ENCODE measurements at places on chromosomes 3 and 15.

GRCh38 chr3:129576514-129577352 lies 29.7 kb downstream of the PLXND1 start:
- DNase-seq, result peak; percentile 47

GRCh38 chr15:79736435-79737000 lies 160.3 kb downstream of the MTHFS start:
- DNase-seq, result no peak

DNA sequence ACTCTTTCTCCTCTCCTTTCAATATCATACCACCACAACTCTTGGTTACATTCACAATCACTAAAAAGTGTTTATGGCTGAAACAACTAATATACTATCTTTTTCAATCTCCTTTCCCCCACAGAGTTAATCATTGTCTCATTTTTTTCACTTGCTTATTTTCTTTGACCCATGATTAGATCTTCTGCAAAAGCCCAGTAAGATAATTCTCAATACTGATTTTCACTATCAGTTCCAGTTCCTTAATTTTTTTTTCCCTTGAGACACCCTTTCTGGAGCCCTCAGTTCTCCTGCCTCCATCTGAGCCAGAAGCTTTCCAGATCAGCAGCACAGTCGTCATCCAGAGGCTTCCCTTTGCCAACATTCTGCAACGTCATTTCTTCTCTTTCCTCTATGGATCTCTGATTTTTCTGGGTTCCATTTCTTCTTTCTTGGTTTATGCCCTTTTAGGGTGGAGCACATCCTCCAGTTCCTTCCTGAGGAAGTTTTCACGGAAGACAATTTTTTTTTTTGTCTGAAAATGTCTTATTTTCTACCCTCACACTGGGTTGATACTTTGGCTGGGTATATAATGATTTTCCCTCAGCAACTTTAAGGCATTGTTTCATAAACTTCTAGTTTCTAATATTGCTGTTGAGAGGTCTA lies 88.7 kb upstream of the C15orf39 start:
- no peak for DNase-seq

DNA sequence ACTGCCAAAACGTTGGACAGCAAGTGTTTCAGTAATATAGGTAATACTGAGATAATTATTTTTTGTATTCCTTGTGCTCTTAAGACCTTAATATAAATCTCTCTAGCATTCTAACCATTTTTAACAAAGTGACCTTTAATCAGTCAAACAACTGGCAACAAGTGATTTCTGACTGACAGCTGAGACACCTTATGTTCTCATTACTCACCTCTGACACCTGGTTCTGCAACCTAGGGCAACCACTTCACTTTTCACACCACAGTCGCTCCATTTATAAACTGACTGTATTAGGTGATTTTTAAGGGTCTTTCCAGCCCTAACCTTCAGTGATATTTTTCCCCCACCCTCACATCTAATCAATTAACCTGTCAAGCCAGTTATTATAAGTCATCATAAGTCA lies 60.4 kb upstream of the C15orf61 start:
- DNase-seq, result no peak

DNA sequence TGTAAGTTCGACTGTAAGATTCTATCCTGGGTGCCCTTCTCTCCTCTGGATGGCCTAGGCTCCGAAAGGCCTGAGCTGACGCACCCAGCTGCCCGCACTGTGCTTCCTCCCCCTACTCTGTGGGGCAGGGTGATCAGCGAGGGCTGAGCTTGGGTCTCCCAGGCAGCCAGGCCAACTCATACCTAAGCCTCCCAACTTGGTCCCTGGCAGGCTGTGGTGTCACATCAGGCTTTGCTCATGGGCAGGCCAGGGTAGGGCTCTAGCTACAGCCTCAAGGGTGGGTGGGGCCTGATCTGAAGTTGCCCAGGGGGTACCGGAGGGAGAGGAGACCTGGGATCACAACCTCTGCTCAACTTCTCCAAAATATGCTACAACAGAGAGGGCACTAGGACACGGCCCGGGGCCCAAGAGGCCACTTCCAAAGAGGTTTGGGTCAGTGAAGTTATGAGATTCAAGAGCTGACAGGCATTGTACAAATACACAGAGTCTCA lies 123.1 kb downstream of the ADCY5 start:
- no peak for DNase-seq

- no peak for DNase-seq
Observed at GRCh38 chr3:127667119-127667681, 5.6 kb upstream of the ABTB1 start.

DNA sequence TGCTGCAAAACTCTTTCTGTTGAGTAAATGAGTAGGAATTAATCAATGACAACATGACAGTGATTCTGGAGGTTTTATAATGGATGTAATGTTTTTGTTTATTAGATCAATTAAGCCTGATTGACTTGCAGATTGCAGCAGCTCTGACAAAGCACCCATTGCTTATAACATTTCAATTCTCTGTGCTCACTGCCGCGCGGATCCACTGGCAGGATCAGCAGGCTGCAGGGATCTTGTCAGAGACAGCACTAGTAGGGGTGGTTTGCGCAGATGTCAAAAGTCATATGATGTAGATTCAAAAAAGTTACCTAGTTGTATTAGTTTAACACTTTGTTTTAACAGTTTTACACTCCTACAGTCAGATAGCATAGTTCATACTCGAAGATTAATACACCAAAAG lies 93.4 kb downstream of the MBNL1 start:
- DNase-seq, result no peak

DNA sequence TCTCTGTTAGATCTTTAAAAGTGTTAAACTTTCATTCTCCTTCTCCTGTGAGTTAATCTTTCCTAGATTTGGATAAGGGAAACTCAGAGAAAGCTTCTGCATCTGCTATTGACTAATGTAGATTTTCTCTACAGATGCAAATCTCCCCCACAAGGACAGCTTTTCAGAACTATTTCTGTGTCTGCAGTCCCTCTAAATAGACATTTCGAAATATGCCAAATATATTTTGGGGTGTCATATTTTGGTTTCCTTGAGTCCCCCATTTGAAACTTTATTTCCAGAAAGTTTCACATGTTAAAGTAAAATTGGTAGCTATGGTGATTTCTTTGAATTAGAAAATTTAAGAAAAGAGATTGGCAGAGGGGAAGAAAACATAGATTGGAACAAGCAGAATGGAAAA lies 852.3 kb upstream of the ALCAM start:
- DNase-seq, result no peak

DNA sequence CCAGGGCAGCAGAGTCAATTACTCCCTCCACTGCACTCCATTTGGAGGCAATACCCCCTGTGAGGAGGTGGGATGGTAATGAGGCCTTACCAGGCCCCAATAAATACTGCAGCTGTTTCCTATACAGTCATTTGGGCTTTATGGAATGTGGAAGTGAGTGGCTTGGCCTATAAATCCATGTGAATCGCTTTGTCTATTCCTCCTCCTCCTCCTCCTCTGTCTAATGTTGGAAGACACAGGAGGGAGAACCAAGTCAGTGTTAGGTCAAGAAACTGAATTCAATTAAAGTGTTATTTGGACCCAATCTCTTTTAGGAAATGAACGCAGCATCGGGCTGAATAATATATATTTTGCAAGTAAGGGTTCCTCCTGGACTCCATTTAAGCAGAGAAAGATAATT lies 17.3 kb upstream of the SRGAP3 start:
- DNase-seq, result no peak

DNA sequence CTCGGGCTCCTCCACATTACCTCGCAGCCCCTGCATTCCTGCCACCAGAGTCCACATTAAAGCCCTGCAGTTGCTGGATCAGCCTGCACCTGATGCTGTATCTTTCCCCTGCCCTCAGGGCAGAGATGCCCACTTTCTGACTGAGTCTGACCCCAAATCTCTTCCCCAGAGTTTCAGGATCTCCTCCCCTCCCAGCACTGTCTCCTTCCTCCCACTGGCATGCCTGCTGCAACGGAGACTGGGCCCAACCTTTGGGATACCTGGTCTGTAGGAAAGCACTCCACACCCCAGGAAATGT lies 20.6 kb upstream of the GP9 start:
- no peak for DNase-seq

- no peak for DNase-seq
Observed at GRCh38 chr3:94626573-94626972, 563.7 kb downstream of the NSUN3 start.

- no peak for DNase-seq
Observed at GRCh38 chr3:153462545-153462944, 300.5 kb downstream of the RAP2B start.

DNA sequence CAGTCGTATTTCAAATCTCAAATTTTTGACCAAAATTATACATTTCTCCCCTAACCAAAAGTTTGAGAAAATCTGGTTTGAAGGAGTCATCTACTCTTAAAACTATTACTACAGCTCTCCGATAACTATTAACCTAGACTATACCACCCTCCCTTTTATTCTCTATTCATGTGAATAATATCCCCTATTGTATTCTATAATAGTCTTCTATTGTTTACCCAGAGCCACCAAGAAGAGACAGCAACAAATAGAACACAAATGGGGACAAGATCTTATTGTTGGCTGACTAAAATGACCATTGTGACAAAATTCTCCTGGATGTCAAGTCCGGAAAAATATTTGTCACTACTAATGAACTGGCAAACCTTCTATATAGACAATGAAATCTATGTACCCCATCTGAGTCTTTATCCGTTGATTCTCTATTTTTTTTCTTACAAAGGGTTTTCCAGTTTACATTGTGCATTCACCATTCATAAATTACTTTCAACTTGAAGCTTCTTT lies 618.0 kb downstream of the CADM2 start:
- DNase-seq, result no peak

- DNase-seq, result no peak
Observed at GRCh38 chr15:81052046-81052445, 51.3 kb downstream of the TLNRD1 start.

DNA sequence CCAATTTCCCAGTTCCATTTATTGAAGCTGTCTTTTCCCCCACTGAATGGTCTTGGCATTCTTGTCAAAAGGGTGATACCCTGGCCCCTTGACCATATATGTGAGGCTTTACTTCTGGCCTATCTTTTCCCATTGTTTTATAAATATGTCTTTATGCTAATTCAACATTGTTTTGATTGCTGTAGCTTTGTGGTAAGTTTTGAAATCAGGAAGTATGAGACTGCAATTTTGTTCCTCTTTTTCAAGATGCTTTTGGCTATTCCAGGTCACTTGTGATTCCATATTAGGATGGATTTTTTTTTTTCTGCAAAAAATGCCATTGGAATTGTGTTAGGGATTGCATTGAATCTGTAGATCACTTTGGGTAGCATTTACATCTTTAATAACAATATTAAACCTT lies 141.2 kb upstream of the MANF start:
- no peak for DNase-seq

DNA sequence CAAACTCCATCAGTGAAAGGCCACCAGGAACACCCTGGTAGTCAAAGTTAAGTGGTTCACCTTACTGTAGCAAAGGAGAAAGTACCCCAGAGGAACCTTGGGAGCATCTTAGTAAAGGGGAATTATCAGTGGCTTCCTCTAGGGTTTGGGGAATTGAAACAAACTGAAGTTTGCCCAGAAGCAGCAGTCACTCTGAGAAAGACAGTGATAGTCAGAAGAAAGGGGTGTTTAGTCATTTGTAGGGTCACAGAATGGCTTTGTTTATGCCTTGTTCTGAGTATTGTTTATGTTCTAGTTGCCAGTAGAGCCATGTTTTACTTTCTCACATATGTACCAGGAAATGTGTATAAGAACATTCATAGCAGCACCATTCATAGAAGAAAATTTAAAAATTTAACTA lies 93.8 kb downstream of the FHIT start:
- no peak for DNase-seq

DNA sequence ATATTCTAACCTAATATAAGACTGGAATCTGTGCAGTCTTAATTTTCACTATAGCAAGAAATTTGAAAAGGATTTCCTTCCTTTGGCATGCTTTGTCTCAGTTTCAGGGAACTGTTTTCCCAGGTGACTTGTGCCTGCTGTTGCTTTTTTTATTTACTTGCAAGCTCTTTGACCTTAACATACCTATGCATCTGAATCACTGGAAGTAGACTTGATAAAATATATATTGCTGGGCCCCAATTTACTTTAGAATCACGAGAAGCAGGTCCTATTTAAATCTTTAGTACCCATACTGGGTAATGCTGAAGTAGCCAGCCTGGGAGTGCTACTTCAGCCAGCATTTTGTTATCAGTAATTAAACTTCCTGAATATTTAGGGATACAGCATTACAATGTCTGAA lies 257.9 kb upstream of the ALCAM start:
- DNase-seq, result no peak

GRCh38 chr3:142945023-142945422 lies 18.5 kb downstream of the PAQR9 start:
- DNase-seq, result no peak

DNA sequence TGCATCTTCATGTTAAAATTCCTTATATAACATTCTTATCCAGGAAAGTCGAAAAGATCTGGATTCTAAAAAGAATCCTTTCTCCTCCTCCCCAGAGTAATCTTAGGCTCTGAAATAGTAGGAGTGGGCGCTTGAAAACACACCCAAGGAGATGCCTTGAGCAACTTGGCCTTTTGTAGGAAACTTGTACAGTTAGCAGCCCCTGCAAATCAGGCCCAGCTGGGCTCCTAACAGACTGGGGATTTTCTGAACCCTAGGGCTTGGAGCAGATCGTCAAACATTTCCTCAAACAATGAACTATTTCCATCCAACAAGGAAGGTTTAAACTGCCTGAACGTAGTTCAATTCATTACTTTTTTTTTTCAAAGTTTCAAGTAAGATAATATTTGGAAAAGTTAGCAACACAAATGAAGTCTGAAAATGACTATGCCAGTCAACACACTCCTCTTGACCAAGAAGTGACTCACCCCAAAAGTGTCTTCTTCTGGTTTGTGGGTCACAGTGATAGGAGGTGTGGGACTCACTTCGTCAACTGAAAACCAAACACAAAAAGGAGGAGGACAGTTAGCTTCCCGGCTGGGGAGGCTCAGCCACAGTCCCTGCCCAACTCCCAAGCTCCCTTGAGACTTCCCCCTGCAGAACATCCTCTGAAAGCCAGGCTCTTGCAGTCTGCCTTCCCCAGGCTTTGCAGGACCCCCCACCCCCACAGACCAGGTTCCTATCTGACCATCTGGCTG lies 129.7 kb downstream of the NTRK3 start:
- DNase-seq, result no peak

- DNase-seq, result no peak
Observed at GRCh38 chr3:17581421-17582080, 160.9 kb downstream of the TBC1D5 start.

- no peak for DNase-seq
Observed at GRCh38 chr3:39101022-39101689, 6.3 kb downstream of the GORASP1 start.

GRCh38 chr3:31918179-31919150 lies 62.6 kb downstream of the OSBPL10 start:
- no peak for DNase-seq

GRCh38 chr15:66943456-66944095 lies 121.8 kb upstream of the SMAD3 start:
- DNase-seq, result no peak

All from esophagus squamous epithelium (tissue), 5 donors.